CD4-positive, alpha-beta memory T cell (primary cell): ENCODE measurements at places on chromosomes 6 and 20.
A peak's percentile ranks its signal among the peaks of the same experiment; 100 is the strongest.

DNA sequence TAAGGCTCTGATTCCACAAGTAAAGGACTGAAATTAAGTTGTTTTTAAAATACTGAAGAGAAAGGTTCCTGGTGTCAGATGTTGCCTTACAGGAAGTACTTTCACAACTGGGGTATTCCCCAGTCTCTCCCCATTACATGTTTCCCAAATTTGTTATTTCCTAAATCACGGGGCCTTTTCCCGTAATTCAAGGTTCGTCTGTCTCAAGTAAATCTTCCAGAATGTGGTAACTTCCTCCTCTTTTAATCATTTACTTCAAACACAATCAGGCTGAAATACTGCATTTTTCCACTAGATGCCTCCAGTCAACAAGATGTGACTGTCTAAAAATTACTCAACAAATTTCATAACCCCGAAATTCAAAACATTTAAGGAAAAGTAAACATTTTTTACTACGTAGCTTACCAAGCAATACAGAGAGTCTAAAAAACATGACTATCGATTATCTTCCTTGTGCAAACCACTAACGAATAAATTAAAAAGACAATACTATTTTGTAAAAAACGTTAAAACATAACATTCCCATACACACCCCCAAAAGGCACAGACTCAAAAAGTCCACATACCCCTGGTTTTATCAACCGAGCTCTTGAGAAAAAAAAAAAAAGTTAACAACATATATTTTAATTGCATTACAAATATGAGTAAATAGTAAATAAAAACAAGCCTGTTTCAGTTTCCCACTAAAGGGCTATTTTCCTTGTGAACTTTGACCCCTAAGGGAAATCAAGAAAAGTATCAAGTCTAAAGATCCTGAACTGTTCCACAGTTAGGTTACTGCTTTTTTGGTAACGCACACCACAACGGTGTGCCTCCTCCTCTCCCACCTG is 1.7 kb downstream of the SOD2 start:
- DNase-seq = peak; percentile 69

DNA sequence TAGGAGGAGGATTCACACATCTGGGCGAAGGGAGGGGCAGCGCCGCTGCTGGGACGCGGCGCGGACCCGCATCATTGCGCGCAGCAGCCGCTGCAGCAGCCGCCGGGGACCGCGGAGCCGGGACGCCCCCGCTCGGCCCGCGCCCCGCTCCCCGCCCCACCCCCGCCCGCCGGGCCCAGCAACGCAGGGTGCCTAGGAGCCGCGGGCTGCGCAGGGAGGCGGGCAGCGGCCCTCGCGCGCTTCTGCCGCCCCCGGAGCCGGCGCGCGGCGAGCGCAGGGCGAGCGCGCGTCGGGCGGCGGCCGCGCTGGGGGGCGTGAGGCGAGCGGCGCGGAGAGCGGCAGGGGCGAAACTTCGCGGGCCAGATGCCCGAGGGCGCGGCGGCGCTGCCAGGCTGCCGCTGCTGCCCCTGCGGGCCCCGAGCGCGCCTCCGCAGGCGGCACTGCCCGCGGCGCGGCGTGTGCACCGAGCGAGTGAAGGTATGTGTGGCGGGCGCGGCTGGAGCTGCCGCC is at the start of gene NKAIN2:
Gene NKAIN2 (plus strand): TSS at position 362 of the 510 bp plus-strand sequence.
- no peak for DNase-seq

- no peak for DNase-seq
Observed at GRCh38 chr6:99933129-99933528, 60.9 kb downstream of the MCHR2 start.

DNA sequence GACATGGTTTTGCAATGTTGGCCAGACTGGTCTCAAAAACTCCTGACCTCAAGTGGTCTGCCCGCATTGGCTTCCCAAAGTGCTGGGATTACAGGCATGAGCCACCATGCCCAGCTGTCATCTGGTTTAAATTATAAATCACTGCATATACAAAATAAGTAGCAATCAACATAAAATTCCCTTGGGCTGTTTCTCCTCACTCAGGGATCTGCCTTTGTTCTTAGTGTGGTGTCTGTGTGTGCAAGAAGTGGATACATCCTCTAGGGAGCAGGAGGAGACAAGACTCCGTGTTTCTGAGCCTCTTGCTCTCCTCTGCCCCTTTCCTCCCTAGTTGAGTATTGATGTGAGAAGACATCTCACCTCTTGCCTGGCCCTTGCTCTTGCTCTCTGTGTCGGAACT is 65.2 kb upstream of the ADGRF4 start:
- DNase-seq = no peak

GRCh38 chr6:102853249-102853955 is 1459.9 kb downstream of the GRIK2 start:
- DNase-seq = no peak
